ENCODE measurements at places on chromosomes 6 and 20.
A peak's percentile ranks its signal among the peaks of the same experiment; 100 is the strongest.

DNA sequence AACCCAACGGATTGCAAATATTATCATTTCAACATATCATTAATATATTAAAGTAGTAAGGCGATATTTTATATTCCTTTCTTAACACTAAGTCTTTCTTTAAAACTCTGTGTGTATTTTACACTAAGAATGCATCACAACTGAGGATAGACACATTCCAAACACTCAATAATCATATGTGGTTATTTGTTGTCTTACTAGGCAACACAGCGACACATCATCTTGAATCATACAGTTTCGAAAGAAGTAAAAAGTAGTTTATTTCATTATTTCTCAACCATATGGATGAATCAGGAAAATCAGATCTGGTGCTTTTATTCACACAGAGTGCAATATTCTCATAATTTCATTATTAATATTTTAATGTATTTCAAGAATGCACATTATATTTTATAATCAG, 662.4 kb downstream of the EPHA7 start:
- no peak for DNase-seq

DNA sequence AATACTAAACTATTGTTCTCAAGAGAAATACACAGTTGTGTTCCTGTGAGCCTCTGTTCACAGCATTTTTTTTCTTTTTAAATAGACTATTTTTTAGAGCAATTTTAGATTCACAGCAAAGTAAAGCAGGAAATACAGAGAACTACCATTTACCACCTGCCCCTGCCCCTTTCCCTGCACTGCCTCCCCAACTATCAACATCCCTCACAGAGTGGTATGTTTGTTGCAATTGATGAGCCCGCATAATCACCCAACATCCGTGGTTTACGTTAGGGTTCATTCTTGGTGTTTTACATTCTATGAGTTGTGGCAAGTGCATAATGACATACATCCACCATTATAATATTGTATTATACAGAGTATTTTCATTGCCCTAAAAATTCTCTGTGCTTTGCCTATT, 71.6 kb upstream of the TNFAIP3 start:
- no peak for DNase-seq

DNA sequence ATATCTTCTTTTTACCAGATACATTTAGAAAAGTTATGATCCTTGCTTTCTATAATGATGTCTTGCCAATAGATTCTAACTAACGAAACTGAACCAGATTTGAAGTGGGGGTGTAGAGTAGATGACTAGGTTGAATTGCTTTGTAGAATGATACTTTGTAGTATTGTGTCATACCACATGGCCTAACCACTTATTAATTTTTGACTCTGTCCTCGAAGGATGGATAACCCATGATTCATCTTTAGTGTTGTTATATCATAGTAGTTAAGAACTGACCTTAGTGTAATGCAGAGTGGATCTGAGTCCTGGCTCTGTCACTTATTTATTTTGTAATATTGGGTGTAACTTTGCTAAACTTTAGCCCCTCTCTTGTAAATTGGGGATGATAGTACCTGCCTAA, 4.5 kb downstream of the PHF3 start:
- DNase-seq: no peak

GRCh38 chr6:44618371-44618770, 230.9 kb downstream of the CDC5L start:
- no peak for DNase-seq

DNA sequence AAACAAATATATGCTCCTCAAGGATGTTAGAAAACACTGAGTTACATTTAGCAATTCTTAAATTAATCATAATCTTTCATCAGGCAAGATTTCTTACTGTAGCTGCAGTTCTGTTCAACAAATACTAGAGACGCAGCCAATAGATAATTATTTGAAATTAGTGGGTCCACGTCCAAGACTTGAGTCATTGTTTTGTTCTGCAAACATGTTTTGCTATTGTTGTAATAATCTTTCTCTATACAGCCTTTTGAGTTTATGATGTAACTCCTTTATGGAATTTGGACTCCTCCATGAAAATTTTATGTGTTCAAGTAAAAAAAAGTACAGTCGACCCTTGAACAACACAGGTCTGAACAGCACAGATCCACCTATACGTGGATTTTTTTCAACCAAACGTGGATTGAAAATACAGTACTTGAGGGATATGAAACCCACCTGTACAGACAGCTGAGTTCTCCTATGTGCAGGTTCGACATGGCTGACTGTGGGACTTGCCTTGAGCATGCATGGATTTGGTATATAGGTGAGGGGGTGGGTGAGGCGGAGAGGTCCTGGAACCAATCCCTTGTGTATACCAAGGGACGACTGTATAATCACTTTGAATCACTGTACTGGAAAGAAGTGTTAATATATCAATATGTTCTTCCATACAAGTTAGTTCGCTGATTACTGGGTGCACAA, 41.3 kb upstream of the SLC22A16 start:
- DNase-seq: no peak

GRCh38 chr6:34147906-34148630, 2.2 kb upstream of the GRM4 start:
- peak; percentile 36 for DNase-seq
